ENCODE measurements at places on chromosomes 1 and 21.

GRCh38 chr1:106722466-106722865, 334.0 kb upstream of the PRMT6 start:
- DNase-seq, result no peak

DNA sequence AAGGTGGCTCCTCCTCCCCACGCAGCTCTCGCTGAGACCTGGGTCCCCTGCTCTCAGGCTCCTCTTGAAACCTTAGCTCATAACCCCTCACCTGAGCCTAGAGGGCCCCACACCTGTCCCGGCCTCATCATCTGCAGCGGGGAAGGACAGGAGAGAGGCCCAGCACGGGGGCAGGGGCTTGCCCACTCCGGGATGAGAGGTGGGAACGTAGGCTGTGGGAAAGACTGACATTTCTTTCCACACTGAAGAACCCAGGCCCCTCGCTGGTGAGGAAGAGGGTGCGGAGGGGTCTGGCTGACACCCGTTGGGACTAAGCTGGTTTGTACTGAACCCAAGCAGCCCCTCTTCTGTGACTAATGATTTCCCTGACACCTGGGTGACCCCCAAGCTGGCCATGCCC, 14.0 kb upstream of the NES start:
- no peak for DNase-seq

GRCh38 chr1:59165353-59165752, 131.5 kb upstream of the FGGY start:
- no peak for DNase-seq

GRCh38 chr21:40118527-40118926, 251.3 kb downstream of the PCP4 start:
- DNase-seq, result no peak

DNA sequence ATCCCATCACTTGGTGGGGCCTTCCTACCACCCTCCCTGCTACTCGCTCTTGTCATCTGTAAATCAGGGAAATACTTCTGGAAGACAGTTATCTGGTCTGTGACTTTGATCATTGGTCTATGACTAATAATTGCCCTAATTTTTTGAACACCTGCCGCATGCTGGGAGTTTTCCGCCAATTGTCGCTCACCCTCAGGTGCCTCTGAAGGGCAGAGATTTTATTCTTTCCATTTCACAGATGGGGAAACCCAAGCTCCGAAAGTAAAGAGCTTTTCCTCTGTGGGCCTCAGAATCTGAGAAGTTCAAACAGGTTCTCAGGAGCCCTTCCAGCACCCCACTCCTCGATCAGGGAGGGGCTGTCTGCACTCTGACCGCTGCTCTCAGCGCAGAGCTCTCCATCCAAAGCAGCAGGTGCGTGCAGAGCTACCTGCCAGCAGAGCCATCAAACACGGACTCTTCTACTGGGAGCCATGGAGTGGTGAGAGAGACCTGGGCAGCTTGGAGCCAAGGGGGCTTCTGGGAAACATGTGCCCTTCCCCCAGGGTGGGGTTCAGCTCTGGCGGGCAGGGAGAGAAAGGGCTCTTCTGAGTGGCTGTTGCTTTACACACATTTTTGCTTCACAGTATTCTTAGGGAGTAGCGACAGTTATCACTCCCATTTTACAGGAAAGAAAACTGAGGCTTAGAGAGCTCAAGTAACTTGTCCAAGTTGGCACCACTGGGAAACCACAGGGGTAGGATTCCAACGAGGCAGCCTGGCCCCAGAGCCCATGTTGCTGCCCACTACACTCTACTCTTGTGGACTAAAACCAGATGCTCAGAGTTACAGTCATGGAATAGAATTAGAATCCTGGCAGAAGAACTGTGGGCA, 5.8 kb upstream of the RUNX3 start:
- DNase-seq, result no peak

All from T-helper 9 cell (primary cell).